ENCODE measurements at places on chromosomes 11 and 22.

DNA sequence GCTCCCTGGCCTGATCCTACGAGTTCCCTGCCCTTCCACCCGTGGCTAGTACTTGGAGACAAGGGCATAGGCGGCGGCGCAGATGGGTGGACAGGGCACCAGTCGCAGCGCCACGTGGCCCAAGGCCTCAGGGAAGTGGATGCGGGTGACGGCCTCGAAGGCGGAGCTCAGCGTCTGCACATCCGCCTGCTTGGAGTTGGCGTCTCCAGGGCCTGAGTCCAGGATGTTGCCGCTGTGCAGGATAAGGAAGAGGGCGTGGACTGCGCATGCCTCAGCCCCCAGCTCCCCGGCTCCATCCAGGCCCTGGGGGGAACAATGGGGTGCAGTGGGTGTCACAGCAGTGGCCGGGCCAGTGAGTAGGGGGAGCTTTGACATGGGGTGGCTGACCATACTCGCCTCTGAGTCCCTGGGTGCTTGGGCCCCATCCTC lies 6.6 kb downstream of the PITPNM1 start:
- no peak for DNase-seq

DNA sequence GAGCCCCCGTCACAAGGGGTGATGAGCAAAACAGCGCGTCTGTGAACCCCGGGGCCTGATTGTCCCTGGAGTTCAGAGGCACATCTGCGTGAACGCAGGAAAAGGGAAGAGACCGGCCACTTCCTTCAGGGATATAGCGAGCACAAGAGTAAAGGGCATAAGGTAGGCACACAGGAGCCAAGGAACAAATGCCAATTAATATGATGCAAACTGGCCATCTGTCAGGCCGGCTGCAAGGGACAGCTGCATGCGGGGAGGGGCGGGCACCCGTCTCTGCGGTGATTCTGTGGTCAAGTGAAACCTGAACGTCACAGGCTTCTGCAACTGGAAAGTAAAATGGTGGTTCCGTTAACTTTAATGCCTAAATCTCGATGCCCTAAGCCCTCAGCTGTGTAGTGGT lies 64.7 kb downstream of the TRIM29 start:
- no peak for DNase-seq

DNA sequence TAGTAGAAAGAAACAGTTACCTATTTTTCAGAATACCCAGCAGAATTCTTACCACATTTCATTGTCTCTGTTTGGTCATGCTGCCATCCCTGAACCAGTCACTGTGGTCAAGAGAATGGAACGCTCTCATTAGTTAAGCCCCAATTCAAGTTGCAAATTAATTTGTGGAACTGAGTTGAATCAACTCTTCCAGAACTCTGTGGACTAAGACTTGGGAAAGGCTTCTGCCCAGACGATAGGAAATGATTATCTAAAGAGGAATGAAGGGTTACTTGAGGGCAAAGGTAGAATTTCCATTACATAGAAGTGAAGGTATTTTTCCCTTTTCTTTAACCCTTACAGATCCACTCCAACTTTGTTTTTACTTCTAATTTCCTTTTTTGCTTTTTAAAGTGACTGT lies 286.4 kb downstream of the DYNC2H1 start:
- DNase-seq, result no peak

GRCh38 chr11:87260811-87261210 lies 223.1 kb downstream of the TMEM135 start:
- no peak for DNase-seq

DNA sequence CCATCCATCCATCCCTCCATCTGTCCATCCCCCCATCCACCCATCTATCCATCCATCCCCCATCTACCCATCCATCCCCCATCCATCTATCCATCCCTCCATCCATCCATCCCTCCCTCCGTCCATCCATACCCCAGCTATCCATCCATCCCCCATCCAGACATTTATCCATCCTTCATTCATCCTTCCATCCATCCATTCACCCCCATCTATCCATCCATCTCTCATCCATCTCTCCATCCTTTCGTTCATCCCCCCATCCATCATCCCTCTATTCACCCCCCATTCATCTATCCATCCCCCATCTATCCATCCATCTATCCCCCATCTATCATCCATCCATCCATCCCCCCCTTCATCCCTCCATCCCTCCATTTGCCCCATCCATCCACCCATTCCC lies 97.5 kb downstream of the MPPED1 start:
- no peak for DNase-seq

DNA sequence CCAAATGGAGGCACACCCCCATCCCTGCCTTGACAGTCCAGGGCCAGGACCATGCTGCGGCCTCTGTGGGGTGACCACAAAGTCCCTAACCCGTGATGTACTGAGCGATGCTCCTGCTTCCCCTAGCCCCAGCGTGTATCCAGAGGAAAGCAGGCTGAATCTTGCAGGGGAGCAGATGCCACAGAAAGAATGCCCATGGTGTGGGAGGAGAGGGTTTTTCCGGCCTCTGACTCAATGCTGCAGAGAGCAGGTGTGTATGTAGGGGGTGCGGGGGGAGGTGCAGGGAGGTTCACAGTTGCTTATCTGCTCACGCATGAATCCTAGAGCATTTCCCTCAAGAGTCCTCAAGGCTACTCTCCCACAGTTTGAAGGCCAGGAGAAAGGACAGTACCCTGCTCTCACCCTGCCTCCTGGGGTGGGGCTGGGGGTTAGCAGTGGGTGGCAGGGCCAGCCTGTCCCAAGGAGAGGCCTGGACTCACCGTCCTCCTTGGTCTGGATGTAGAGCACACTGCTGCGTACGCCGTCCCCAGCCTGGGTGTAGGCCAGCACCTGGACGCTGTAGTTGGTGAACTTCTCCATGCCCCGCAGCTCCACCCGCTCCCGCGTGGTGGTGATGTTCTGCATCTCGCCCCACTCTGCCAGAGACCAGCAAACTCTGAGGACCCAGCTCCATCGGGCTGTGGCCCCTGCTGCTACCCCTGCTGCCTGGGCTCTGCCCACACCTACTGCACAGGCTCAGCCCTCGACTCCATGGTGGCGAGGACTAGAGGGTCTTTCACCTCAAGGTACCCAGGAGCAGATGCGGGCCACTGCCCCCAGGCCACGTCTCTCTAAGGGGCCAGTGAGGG lies 130.8 kb downstream of the CEP164 start:
- no peak for DNase-seq

GRCh38 chr11:1382429-1382828 lies 7.3 kb upstream of the BRSK2 start:
- DNase-seq, result no peak

- DNase-seq, result no peak
Measured at GRCh38 chr22:50186761-50187523, 1.2 kb downstream of the TRABD start.

GRCh38 chr11:65958774-65959420 lies 2.6 kb upstream of the SART1 start:
- no peak for DNase-seq

DNA sequence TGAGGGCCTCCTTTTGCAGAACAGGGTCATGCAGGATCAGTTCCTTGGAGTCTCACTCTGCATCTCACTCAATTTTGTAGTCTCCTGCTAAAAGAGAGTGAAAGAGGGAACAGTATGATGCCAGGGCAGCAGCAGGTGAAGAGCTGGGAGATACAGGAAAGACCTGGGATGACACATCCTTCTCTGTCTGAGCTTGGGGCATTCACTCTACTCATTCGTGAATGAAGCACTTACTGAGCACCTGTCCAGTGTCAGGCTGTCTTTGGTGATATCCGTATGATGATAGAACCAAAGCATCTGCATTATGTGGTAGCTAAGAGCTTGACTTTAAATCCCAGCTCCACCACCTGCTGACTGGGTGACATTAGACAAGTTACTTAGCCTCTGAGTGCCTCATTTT lies 14.4 kb downstream of the SREBF2 start:
- no peak for DNase-seq

DNA sequence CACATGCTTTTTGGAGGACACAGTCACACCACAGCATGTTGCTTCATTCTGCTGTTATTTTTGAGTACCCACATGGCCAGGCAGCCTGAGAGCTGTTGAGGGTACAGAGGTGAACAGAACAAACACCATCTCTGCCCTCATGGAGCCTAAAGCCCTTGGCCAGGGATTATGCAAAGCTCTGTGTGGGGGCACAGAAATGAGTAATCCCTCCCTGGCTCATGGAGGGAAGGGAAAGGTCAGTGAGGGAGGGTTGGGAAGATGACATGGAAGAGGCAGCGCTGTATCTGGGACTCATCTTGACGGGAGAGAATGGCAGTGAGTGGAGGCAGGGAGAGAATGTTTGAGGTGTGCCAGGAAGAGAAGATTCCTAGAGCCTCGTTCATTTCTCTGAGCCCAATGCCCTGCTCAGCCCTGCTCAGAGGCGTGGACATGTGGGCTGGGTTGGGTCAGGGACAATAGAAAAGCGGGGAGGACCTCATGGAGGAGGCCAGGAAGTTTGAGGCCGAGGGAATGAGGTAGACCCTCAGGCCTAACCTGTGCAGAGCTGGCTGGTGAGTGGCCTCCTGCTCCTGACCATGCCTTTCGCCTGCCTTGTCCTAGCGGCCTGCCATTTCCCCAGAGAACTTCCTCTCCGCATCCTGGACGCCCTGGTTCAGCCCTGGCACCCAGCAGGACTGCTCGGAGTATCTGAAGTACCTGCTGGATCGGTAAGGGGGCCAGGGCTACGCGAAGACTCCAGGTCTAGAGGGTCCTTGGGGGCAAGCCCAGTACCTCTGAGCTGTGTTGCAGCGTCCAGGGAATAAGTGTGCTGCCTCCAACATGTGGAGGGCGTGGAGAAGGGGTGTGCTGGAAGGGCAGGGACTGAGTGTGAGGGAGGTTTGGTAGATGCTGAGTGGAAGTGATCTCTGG lies 19.8 kb downstream of the USP35 start:
- DNase-seq, result no peak

- no peak for DNase-seq
Measured at GRCh38 chr11:100004541-100004940, 682.5 kb upstream of the ARHGAP42 start.

DNA sequence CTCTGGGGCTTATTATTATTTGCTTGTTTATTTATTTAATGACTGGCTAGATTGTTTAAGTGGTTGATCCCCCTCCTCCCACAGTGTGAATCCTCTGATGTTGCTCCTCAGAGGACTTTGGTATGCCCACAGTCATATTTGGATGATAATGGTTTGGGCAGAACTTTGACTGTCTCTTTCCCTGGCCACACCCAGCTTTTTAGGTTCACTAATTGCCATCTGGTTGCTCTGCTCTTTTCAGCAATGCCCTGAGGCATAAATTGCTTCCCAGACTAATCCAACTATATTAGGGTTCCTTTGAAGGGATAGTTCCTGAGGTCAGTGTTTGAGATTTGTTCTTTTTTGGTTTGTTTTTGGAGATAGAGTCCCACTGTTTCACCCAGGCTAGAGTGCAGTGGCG lies 99.3 kb upstream of the RRM1 start:
- DNase-seq, result no peak

- DNase-seq, result no peak
Measured at GRCh38 chr11:114257621-114258558, 38.3 kb upstream of the NNMT start.

DNA sequence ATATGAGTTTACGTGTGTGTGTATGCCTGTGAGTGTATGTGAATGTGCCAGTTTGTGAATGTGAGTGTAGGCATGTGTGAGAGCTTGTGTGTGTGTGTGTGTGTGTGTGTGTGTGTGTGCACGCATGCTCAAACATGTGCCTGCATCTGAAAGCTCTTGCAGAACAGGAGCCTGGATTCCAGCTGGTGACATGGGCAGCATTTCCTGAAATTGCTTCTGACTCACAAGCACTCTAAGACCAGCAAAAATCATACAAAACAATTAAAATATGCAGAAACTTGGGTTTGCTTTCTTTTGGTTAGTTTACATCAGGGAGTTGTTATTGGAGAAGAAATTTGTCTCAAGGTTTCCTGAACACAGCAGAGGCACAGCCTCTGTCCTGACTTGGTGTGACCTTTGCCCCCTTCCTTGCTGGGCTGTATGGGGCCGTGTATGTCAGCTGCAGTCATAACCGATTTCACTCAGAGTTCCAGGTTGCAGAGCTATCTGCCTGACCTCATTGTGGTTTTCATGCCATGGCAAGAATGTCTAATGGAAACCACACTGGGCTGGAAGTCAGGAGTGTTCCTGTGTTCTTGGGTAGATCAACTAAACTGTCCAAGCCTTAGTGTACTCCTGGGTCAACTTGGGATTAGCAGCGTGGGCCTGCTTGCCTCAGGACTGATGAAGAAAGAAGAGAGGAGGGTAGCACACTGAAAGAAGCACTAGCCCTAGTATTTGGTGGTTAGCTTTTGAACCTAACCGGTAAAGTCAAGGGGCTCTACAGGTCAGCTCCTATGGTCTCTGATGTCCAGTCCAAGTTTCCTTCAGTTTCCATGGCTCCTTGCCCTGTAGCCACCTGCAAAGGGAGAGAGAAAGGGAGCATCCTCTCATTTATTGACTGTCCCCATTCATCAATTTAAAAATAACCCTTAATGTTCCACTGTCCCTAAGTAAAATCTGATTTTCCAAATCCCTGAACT lies 143.7 kb downstream of the SNX19 start:
- no peak for DNase-seq

DNA sequence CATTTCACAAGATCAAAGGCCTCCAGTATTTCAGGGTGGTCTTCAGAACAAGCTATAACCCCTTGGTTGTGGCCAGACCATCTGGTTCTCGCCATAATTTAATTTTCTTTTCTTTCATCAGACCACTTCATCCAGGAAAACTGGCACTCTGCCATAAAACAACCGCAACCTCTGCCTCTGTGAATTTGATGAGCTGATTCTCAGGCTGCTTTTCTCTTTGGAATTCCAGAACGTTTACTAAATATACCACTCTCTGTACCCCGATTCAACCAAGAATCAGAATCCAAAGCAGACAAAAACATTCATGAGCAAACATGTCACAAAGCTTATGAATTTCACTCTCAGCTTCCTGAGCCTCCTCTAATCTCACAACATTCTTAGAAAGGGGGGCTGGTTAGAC lies 331.8 kb upstream of the SYN3 start:
- no peak for DNase-seq

DNA sequence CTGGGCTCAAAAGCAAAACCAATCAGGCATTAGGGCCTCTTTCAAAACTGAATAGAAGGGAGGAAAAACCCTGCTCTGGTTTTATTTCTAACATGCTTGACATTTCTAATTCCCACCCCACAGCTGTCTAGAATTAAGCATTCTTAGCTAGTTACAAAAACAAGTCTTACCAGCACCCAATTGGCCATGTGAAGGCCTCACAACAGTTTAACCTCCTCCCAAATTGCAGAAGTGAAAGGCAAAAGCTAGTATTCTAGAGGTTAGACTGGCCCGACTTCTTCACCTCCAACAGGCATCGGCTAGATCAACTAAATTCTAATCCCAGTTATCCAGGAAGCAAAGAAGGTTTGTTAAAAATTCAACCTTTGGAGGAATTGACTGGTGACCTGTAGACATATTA lies 6.5 kb downstream of the SF1 start:
- DNase-seq, result no peak

DNA sequence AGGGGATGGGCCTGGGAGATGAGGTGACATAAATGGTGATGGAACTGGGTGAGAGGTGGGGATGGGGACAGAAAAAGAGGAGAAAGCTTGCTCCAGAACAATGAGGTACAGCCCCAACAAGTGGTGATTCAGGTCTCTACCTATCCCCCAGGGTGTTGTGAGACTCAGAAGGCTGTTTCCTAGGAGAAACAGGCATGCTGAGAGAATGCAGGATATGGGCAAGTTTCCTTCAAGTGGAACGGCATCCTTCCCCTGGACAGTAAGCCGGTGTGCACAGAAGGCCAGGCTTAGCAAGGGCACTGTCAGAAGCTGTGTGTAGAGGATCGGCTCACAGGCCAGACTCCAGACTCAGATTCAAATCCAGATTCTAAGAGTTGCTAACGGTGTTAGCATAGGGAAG lies 34.1 kb upstream of the CRTAM start:
- no peak for DNase-seq

- no peak for DNase-seq
Measured at GRCh38 chr11:57294225-57295131, 30.3 kb downstream of the TNKS1BP1 start.

GRCh38 chr11:67286621-67287333 lies 2.3 kb upstream of the ANKRD13D start:
- DNase-seq, result no peak

All from hindlimb muscle (tissue), 1 donor.